ENCODE measurements at places on chromosomes 3 and 15.

DNA sequence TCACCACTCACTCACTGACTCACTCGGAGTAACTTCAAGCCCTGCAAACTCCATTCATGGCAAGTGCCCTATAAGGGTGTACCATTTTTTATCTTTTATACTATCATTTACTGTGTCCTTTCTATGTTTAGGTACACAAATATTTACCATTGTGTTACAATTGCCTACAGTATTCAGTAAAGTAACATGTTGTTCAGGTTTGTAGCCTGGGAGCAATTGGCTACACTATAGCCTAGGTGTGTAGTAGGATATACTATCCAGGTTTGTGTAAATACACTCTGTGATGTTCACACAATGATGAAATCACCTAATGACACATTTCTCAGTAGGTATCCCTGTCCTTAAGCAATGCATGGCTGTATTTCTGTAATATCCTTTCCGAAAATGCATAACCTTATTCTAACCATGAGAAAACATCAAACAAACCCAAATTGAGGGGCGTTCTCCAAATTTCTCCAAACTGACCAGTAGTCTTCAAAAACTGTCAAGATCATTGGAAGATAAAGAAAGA lies 17.9 kb upstream of the CNOT10 start:
- no peak for DNase-seq

GRCh38 chr3:146747928-146748327 lies 142.8 kb upstream of the PLSCR5 start:
- DNase-seq: no peak

DNA sequence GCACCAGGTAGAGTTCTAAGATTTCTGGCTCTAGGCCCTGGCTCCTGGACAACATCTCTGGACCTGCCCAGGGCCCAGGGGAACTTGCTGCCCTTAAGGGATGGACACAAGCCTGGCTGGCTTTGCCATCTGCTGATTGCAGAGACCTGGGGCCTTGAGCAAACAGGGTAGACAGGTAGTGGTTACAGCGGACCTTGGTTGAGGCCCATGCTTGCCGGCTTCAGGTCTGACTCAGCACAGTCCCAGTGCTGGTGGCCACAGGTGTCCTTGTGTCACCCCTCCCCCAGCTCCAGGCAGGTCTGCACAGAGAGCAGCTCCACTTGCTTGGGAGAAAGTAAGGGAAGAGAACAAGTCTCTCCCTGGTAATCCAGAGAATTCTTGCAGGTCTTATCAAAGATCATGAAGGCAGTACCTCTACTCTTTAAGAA lies 15.9 kb upstream of the ACTL6A start:
- no peak for DNase-seq

- DNase-seq: no peak
Measured at GRCh38 chr15:29091666-29092065, 178.0 kb downstream of the NSMCE3 start.

GRCh38 chr3:181610083-181610972 lies 101.4 kb upstream of the SOX2 start:
- DNase-seq: no peak

DNA sequence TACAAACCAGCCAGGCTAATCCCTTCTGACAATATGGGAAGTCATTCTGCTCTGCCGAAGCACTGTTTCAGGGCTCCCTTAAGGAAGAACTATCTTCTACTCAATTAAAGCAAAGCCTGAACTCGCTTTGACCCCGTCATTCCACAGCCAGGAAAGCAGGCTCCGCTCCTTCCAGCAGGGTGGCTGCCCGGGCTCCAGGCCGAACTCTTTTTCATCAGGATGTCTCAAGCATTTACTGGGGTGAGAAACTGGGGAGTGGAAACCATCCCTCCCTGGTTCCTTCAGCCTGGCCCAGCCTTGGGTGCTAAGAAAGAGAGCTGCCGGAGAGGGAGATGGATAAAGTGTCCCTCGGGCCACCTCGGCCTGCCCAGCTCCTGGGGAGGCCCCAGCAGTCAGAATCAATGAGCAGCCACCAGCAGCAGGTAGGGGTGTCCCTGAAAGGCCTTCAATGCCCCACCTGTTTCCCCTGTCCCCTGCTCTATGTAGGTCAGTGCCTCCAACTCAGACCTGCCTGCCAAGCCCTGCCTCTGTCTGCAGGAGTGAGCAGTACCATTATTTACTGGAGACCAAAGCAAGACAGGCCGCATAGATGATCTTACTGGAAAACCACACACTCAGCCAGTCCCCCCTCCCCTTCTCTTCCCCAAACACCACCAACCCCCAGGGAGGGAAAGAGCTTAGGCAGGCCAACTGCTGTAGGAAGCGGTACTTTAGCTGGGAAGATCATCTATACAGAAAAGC lies 225.6 kb upstream of the TLE3 start:
- DNase-seq: no peak

DNA sequence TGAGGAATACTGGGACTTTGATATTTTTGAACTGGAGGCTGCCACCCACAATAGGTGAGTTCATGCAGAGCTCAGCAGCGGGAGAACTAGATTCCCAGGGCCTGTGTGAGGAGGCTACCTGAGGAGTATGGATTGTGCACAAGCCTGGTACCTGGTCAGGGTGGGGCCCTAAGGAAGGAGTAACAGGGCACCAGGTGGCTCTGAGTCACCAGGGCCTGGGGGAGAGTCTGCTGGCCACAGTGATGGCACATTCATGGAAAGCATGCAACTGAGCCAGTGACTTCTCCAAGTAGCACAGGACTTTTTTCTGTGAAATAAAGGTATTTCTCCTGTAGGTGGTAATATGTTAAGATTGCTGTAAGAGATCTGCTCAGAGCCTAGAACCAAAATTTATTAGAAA lies 134.4 kb downstream of the PDE8A start:
- no peak for DNase-seq

- DNase-seq: no peak
Measured at GRCh38 chr3:185270262-185270955, 16.6 kb upstream of the EHHADH start.

DNA sequence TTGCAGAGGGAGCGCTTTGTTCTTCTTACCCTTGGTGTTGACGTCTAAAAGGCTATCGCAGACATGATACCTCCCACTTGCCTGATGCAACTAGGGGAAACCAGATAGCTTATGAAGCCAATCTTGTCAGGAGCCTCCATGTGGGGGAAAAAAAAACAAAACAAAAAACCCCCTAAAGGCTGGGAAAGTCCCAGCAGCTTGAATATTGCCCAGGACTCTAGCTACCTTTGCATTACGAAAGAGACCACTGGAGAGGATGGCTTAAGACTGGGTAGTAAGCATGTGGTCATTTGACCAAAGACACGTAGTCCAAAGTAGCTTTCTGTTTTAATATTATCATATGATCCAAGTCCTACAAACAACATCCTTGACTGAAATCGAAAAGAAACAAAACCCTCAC lies 120.7 kb upstream of the WNT5A start:
- no peak for DNase-seq

- no peak for DNase-seq
Measured at GRCh38 chr3:40780291-40780924, 255.6 kb downstream of the ZNF621 start.

- no peak for DNase-seq
Measured at GRCh38 chr15:91857224-91857585, 3.7 kb downstream of the SLCO3A1 start.

- no peak for DNase-seq
Measured at GRCh38 chr3:160291290-160291908, 66.2 kb downstream of the C3orf80 start.

DNA sequence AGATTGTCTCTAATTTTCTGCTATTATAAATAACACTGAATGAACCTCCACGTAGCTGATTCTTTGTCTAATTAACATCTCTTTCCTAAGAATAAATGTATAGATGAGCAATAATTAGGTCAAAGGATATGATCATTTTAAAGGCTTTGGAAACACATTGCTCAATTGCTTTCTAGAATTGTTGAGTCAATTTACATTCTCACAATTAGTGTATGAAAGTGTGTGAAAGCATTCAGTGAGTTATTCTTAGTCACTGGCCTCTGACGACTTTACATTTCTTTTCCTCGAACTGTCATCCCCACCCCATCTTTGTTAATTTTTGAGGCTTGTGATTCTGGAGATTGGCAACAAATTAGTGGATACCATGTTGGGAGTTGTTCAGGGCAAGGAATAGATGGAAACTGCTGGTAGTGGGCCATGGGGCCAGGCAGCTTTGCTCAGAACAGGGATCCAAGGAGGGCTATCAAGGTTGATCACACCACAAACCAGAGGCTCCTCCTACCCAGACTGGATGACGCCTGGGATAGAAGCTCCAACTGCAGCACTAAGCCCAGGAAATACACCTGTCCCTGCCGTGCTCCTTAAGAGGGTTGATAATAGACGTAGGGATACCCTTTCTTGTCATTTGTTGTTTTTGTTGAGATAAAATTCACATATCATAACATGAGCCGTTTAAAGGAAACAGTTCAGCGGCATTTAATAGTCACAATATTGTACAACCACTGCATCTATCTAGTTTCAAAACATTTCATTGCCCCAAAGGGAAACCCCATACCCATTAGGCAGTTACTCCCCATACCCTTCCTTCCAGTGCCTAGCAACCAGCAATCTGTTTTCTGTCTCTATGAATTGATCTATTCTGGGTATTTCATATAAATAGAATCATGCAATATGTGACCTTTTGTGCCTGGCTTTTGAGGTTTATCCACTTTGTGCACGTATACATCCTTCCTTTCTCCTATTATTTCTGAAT lies 27.9 kb downstream of the EIF1B start:
- DNase-seq: no peak

DNA sequence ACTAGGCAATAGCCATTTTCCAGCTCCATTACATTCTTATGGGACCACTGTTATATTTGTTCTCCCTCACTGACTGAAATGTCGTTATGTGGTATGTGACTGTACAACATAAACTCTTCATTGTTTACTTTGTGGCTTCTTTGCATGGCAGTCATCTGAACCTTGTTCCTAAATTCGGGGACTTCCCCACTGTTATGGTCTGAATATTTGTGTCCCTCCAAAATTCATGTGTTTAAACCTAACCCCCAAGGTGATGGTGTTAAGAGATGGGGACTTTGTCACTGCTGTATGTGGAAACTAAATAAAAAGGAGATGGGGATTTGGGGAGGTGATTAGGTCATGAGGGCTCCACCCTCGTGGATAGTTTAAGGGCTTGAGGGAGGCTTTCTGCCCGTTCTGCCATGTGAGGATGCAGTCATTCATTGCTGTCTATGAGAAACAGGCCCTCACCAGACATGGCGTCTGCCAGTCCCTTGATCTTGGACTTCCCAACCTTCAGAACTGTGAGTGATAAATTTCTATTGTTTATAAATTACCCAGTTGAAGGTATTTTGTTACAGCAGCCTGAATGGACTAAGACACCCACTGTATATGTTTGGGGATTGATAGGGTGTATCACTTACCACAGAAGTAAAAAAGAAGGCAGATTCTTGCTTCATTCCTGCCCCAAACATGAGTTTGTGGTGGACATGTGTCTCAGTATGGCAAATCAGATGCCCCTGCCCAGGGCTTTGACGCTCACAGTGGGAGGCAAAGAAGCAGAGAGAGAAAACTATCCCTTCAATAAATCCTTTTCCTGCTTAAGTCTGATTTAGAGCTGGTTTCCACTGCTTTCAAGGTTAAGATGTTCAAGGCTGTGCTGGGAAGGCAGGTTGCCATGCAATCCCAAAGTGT lies 138.0 kb upstream of the UBE2E1 start:
- no peak for DNase-seq

DNA sequence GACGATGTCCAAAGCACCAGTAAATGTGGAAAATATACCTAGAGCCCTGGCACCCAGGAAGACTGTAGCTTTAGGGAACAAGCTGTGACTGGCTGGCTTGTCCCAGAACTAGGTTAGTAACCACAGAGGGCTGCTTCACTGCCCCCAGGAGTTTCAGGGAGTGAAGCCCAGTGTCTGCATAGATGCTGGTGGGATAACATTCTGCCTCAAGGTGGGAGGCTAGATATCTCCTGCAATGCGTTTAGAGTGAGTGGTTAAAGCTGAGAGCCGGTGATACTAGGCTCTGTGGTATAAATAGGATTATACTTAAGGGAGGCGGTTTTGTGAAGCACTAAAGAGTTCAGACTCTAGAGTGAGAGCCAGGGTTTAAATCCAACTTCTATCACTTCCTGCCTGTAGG lies 11.7 kb upstream of the CP start:
- no peak for DNase-seq

Data from keratinocyte (primary cell).